NCI-H2171 (cell line): ENCODE measurements at places on chromosomes 3 and 15.

DNA sequence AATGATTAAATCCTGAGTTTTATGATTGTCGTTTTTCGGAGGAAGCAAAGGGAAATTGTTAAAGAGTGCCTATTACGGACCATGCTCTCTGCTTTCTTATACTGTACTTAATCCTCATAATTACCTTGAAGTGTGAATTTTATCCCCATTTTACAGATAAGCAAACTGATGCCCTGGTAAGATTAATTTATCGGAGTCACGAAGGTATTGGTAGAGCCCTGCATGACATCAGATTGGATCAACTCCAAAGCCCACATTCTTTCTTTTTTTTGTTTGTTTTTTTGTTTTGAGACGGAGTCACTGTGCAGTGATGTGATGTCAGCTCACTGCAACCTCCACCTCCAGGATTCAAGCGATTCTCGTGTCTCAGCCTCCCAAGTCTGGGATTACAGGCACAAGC lies 1.6 kb upstream of the GNB4 start:
- no peak for DNase-seq

DNA sequence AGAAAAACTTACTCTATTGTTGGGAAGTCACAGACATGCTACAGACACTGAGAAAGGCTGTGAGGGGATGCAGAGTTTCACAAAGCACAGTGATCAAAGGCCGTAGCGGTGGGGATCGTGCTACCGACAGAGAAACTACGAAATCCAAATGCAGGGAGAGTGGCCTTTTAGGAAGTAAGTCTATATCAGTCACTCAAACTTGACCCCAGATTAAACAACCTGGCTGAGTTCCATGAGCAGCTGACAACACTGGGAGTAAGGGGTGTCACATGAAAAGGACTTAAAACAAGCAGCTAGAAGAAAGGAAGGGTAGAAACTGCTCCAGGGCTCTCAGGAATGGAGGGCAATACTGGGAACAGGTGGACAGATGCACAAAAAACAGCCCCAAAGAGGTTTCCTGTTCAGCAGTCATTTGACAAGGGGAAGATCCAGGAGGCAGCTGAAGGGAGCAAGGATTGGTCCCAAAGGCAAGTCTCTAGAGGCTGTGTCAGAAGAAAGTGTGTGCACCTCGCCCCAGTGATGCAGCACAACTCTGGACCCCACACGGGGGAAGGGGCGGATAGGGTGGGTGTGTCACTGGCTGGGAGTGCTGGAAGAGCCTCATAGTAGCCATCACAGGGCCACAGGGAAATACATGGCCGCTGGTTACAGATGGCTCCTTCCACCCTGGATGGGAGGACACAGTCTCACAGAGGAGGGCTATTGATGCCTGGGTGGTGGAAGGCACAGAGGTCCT lies 20.3 kb upstream of the HDAC11 start:
- DNase-seq, result no peak

- DNase-seq, result no peak
Observed at GRCh38 chr15:89328398-89329254, 6.0 kb downstream of the POLG start.

DNA sequence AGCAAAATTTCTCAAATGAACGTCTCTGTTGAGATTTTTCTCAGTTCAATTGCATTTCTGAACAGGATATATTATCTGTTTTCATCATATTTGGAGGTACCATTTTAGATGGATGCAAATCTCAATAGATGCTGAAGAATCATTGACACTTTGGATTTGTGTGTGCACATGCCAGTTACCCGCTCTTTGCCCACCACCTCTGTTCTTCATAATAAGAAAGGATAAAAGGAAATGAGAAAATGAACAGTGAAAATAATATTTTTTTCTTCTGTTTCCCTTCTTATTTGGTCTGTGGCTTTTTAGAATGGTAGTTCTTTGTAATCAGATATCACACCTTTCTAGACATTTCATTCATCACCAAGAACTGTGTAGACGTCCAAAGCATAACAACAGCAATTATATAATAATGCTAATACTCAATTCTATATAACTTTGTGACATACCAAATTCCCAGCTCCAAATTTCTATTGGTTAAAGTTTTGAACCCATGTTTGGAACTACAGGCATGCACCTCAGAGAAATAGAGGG lies 256.7 kb upstream of the SATB1 start:
- DNase-seq, result no peak

GRCh38 chr3:112557976-112558375 lies 3.8 kb downstream of the ATG3 start:
- no peak for DNase-seq

GRCh38 chr3:145623349-145623748 lies 537.6 kb downstream of the PLOD2 start:
- no peak for DNase-seq

DNA sequence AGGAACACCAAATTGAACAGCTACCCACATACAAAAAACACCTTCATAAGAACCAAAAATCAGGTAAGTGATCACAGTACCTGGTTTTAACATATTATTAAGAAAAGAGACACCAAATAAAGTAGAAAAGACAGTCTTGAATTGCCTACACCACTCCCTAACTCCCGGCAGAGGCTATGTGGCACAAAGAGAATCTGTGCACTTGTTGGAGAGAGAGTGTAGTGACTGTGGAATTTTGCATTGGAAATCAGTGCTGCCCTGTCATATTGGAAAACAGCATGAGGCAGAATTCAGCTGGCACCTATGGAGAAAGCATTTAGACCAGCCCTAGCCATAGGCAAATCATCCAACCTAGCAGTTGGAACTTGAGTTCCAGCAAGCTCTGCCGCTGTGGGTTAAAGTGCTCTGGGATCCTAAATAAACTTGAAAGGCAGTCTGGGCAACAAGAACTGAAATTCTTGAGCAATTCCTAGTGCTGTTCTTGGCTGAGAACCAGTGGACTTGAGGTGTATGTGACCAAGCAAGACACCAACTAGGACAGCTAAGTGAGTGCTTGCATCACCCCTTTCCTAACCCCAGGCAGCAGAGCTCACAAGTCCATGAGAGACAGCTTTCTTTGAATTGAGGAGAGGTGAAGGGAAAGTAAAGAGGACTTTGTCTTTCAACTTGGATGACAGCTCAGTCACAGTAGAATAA lies 969.6 kb upstream of the ALCAM start:
- DNase-seq, result no peak

DNA sequence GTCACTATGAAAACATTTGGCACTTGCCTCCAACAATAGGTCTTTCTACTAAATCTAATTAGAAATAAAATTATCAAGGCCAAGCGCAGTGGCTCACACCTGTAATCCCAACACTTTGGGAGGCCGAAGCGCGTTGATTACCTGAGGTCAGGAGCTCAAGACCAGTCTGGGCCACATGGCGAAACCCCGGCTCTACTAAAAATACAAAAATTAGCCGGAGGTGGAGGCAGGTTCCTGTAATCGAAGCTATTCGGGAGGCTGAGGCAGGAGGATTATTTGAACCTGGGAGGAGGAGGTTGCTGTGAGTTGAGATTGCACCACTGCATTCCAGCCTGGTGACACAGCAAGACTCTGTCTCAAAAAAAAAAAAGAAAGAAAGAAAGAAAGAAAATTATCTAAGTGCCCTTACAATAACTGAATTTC lies 1.6 kb upstream of the PLD1 start:
- DNase-seq, result no peak
